ENCODE measurements at places on chromosomes 1 and 21. TPM values are rescaled to one million over a fixed set of nuclear protein-coding genes. Genes with fewer than 3 reads are reported as not detected.

GRCh38 chr1:201019321-201019977, 4.1 kb downstream of the KIF21B start:
- H3K4me3 ChIP-seq = no peak overlapping the region
- H3K27me3 ChIP-seq = no peaks in the 10 kb centered on the region
- H3K36me3 ChIP-seq = no peaks in the 10 kb centered on the region
- H3K4me1 ChIP-seq = peaks cover 45% of the 10 kb centered on the region
- peak overlapping the region; percentile 63 for H3K27ac ChIP-seq
- DNase-seq = peak; percentile 74

DNA sequence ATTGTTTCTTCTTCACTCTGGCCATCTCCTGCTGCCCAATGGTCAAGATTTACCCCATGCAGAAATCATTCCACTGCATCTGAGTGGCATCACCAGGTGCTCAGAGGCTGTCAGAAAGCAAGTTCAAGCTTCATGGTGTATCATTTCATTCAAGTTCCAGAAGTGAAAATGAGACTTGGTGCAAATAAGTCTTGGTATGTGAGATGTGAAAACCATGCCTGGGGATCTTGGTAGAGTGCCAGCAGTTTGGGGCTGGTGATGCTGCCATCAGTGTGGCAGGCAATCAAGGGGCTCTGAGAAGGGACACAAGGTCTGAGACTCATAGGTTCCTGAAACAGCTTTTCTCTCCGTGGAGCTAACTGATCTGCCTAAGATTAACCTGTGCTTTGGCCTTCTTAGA, 52.0 kb downstream of the CD2 start:
- no peak for DNase-seq
- no peaks in the 10 kb centered on the region for H3K36me3 ChIP-seq
- H3K4me3 ChIP-seq = no peak overlapping the region
- peak overlapping the region; percentile 74 for H3K27ac ChIP-seq
- no peaks in the 10 kb centered on the region for H3K27me3 ChIP-seq

DNA sequence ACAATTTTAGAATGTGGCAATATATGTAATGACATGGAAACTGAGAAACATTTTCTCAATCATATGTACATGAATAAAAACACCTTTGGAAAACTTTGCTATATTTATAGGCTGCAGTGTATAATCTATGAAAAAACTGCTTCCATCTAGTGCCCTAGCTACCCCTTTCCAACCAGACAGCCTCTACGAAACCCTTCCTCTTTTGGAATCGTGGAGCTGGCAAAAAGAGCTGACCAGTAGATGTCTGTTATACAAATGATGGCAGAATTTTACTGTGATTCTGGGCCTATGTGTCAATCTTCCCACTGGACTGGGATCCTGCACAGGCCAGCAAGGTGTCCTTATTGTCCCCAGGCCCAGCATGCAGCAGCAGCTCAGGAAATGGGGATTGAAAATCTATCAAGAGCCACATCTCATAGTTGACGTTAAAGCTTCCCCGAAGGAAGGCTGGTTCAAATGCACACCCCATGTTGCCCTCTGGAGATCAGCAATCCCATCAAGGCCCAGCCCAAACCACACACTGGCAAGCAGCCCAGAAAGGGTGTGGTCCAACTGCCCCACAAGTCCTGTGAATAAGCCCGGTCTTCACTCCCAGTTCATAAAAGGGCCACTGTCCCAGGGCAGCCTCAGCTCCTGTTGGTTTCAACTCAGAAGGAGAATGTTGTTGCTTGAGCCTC, 8.8 kb upstream of the FAM20B start:
- peaks cover 4% of the 10 kb centered on the region for H3K4me1 ChIP-seq
- no peaks in the 10 kb centered on the region for H3K36me3 ChIP-seq

- H3K27me3 ChIP-seq = no peaks in the 10 kb centered on the region
- no peak for DNase-seq
- H3K4me1 ChIP-seq = no peaks in the 10 kb centered on the region
Measured at GRCh38 chr1:152148051-152148450, 11.0 kb downstream of the RPTN start.

GRCh38 chr1:99548943-99549605, 96.8 kb upstream of the PALMD start:
- H3K27ac ChIP-seq = no peak overlapping the region
- no peaks in the 10 kb centered on the region for H3K4me1 ChIP-seq
- no peaks in the 10 kb centered on the region for H3K27me3 ChIP-seq
- no peak overlapping the region for H3K4me3 ChIP-seq

DNA sequence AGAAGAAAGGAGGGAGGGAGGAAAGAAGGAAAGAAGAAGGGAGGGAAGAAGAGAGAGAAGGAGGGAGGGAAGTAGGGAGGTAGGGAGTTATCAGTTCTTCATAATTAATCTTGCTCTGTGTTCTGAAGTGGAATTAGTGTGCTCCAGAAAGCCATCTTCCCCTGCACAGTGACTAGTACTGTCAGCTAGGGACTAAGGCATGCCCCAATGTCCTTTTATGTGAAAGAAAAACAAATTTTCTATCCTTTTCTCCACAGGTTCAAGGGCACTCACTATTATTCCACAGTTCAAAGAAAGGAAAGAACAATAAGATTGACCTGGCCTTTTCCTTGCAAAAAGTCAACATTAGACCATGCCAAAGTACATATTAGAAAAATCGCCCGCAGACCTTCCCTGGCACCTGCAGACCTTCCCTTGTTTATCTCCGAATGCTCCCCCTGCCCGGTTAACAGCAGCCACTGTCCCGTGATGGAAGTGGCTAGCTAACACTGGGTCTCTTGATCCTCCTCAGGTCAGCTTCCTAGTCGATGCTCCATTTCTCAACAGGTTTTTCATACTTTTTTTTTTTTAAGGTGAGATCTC, 107.2 kb upstream of the EDEM3 start:
- H3K36me3 ChIP-seq = no peaks in the 10 kb centered on the region
- H3K4me1 ChIP-seq = no peaks in the 10 kb centered on the region
- no peak overlapping the region for H3K27ac ChIP-seq
- no peaks in the 10 kb centered on the region for H3K27me3 ChIP-seq
- no peak for DNase-seq

- H3K4me3 ChIP-seq = no peak overlapping the region
- no peaks in the 10 kb centered on the region for H3K36me3 ChIP-seq
- no peaks in the 10 kb centered on the region for H3K27me3 ChIP-seq
Measured at GRCh38 chr21:25464275-25464674, 143.0 kb downstream of the MRPL39 start.

GRCh38 chr1:201414051-201414738, 7.3 kb downstream of the TNNI1 start:
- no peak overlapping the region for H3K4me3 ChIP-seq
- H3K27me3 ChIP-seq = no peaks in the 10 kb centered on the region
- H3K27ac ChIP-seq = no peak overlapping the region
- H3K4me1 ChIP-seq = no peaks in the 10 kb centered on the region
- H3K36me3 ChIP-seq = no peaks in the 10 kb centered on the region
- no peak for DNase-seq

GRCh38 chr1:202274611-202275010, 67.1 kb downstream of the UBE2T start:
- no peaks in the 10 kb centered on the region for H3K4me1 ChIP-seq
- no peak for DNase-seq
- H3K4me3 ChIP-seq = no peak overlapping the region
- no peak overlapping the region for H3K27ac ChIP-seq

PTAFR gene
- total RNA-seq = 0.53 TPM

FAM131C gene
- not detected for total RNA-seq

IL6R gene
- total RNA-seq = 56.1 TPM

TRIM17 gene
- total RNA-seq = 2.5 TPM

Measured in Peyer's patch (tissue), 4 donors.